ENCODE measurements at places on chromosomes 16 and 17.

DNA sequence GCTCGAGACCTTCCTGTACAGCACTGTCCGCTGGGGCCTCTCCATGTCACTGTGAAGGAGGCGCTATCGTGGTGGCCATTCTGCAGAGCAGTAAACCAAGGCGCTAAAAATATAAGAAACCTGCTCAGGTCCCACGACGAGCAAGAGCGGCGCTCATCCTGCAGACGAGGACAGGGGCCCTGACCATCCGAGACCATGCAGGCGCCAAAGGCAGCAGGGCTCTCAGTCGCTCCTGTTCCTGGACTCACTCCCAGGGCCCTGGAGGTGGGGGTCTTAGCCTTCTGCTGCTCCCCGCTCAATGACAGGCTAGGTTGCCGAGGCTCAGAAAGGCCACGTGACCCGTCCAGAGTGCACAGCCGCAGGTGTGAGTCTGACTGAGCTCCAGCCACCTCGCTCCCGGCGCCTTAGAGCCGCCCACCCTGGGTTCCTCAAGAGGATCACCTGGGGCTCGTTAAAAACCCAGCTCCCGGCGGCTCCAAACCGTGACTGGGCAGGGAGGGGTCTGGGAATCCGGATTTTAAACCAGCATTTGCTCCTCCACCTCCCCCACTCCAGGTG, 509 bp upstream of the ATP2C2 start:
- no peak for DNase-seq

GRCh38 chr17:78374631-78375274, 3.7 kb upstream of the PGS1 start:
- no peak for DNase-seq

DNA sequence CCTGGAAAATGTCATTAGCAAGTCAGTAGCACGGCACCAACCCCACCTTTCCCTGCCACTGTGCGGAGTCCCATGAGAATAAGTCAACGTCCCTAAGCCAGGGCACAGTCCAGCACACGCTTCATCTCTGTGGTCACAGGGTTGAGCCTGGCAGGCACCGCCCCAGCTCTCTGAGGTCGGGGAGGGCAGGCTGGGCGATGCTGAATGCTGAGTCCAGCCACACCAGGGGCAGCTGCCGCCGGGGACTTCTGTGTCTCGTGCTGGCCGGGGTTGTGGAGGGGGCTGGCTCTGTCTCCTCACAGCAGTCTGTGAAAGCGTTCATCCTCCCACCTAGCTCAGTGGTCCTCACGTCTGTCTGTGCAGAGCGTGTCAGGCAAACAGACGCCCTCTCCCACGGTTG, 53.2 kb downstream of the BANP start:
- DNase-seq = no peak

DNA sequence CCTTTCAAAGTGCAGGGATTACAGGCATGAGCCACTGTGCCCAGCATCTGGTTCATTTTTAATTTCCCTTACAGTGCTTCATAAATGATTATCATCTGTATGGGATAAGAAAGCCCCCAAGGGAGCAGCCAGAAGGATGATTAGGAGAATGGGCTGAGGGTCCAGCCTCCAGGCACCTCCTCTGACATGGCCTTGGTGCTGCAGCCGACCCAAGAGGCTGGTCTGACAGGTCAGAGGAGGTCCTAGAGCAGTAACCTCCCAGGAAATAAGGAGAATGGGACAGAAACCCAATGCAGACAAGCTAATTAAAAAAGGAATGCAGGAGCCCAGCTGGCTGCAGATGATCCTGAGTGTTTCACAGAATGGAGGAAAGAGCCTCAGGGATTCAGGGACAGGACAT, 29.0 kb downstream of the MRC2 start:
- no peak for DNase-seq

DNA sequence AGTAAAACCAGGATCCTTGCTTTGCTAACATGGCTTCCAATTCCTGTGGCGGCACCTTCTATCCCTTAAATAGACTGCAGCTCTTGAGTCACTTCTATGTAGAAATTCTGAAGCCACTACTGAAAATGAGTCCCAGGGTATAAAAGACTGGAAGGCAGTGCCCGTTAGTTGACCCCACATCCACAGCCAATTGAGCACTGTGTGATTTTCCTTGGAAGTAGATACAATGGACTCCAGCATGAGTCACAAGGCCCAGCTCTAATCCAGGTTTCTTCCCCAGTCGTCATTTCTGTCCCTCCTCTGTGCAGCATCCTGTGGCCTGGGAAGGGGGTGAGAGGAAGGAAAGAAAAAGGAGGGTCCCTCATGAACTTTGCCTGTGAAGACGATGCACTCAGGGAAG, 69.5 kb downstream of the HLF start:
- no peak for DNase-seq

- DNase-seq = peak; percentile 90
Observed at GRCh38 chr17:8118769-8119580, 661 bp upstream of the ALOXE3 start.

DNA sequence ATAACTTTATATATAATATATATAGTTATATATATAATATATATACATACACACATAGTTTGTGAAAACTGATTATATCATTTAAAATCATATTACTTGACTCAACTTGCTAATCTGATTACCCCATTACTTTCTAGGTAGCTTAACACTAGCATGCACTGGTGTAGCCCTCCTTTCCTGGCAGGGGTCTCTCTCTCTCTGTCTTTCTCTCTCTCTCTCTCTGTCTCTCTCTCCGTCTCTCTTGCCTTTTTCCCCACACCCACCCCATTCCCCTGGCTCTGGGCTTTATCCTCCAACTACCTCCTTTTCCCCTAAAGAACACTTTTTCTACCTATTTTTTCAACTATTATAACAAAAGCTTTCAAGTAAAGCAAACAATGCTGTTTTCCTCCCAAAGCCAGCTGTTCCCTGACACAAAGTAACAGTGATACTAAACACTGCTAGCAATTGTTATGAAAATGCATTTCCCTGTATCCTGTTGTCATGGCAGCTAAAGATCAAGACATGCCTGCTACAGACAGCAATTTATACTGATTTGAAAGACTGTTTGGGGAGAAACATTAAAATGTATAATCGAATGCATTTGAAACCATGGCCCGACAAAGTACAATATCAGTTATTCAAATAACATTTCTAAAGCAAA, 89.4 kb downstream of the CHD9NB start:
- DNase-seq = no peak

GRCh38 chr16:56912746-56913708, 18.9 kb upstream of the HERPUD1 start:
- DNase-seq = peak; percentile 64

GRCh38 chr16:73122604-73123391, 74.9 kb upstream of the ZFHX3 start:
- peak; percentile 85 for DNase-seq

- DNase-seq = no peak
Observed at GRCh38 chr16:55019419-55020131, 88.9 kb downstream of the IRX5 start.

- no peak for DNase-seq
Observed at GRCh38 chr17:51611585-51611984, 351.2 kb downstream of the UTP18 start.

GRCh38 chr16:14070555-14070876, 603 bp upstream of the MRTFB start:
- DNase-seq = no peak

GRCh38 chr16:86975445-86975844, 341.7 kb downstream of the C16orf95 start:
- DNase-seq = peak; percentile 39

DNA sequence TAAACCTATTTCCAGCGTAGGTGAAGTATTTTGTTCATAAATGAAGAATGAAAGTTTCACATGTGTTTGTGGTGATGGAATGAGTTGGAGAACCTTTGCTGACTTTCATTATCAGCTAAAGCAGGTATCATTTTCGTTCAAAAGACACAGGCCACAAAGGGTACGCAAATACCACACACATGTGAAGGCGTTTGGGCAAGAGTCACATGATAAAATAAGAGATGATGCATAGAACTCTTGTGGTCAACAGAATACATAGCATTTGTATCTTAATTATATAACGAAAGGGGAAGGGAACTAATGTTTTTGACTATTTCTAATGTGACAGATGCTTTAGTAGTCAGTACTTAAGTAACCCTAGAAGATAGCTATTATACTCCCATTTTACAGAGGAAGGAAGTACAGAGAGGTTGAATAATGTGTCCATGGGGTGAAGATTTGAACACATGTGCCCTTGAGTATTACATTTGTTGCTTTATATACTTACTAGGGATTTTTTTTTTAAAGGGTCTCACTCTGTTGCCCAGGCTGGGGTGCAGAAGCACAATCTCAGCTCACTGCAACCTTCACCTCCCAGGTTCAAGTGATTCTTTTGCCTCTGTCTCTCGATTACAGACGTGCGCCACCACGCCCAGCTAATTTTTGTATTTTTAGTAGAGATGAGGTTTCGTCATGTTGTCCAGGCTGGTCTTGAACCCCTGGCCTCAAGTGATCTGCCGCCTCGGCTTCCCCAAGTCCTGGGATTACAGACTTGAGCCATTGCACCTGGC, 4.8 kb downstream of the RPA1 start:
- DNase-seq = peak; percentile 36

DNA sequence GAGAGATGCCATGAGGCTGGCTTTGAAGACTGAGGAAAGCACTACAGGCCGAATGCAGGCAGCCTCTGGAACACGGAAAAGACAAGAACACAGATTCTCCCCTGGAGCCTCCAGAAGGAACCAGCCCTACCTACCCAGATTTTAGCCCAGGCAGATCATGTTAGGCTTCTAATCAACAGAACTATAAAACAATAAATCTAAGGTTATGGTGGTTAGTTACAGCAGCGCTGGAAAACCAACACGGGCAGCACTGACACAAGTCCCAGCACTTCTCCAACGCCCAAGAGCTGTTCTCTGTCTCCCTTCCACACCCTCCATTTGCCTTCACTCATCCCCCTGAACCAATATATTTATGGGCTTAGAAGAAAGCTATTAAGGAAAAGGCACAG, 7.5 kb downstream of the ANKRD11 start:
- no peak for DNase-seq

DNA sequence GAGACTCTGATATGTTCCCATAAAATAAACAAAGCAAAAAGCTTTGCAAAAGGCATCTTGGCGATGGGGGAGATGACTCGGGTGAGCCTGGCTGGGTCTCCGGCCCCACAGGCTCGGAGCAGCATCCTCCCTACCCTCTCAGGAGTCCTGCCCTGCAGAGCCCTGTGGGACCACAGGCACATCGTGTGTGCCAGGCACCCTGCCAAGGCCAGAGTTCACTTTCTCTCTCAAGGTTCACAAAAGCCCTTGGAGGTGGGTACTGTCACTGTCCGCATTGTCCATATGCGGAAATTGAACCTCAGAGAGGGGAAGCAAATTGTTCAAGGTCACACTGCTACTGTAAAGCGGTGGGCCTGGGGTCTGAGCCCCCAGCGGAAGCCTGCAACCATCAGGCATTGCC, 48.5 kb downstream of the CRISPLD2 start:
- DNase-seq = no peak
